ENCODE measurements at places on chromosomes 6 and 20.

DNA sequence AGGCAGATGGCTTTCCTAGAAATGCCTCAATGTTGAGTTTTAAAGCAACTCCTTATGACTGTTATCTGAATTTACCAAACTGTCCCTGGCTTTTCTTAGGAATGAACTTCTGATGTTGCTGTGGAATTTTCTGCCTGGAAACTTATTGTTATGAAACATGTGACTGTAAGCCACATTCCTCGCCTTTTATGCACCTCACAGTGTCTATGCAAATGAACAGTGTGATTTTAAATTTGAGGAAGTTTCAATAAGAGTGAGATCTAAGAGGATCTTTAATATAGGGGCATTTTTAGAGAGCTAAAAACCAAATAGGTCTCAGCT, 2.4 kb upstream of the CCR6 start:
- DNase-seq: no peak

DNA sequence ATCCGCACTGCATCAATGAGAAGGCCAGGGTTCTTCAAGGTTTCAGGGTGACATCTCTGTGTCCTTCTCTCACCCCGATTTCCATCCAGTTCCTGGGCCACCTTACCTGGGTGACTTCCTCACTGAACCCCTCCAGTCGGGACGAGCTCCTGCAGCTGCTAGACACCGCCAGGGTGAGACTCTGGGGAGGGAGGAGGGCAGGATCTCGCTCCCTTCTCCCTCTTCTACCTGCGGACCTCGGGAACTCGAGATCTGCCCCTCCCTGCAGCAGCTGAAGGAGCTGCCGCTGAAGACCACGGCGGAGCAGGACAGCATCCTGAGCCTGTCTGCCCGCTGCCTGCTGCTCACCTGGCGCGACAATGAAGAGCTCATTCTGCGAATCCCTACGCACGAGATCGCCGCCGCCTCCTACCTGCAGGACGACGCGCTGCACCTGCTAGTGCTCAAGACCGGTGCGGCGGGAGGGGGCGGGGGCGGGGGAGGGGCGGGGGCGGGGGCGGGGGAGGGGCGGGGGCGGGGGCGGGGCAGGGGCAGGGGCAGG, 7.5 kb downstream of the CCM2L start:
- no peak for DNase-seq

DNA sequence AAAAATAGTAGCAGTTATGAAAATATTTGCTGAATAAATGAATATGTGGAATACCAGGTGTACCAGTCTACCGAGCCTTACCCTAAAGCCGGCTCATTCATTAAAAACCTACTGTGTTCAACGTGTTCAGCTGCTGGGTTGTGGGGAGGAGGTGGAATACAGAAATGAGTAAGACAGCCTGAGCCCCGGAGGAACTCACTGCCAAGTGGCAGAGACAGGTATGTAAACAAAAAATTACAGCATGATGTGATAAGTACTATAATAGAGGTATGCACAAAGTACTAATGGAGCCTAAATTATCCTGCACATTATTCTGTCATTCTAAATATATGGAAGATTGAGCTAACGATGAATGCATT, 6.8 kb upstream of the ADTRP start:
- DNase-seq: no peak

DNA sequence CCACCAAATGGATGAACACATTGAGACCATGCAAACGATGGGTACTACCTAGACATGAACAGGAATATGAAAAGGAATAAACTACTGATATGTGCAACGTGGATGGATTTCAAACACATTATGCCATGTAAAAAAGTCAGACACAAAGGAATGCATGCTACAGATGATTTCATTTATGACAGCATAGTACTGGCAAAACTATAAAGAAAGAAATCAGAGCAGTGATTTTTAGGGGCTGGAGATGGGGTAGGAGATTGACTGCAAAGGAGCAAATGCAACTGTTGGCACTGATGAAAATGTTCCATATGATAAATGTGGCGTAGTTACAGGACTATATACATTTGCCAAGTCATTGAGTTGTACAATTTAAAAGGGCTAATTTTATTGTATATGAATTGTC, 13.4 kb upstream of the COL12A1 start:
- DNase-seq: peak; percentile 45

DNA sequence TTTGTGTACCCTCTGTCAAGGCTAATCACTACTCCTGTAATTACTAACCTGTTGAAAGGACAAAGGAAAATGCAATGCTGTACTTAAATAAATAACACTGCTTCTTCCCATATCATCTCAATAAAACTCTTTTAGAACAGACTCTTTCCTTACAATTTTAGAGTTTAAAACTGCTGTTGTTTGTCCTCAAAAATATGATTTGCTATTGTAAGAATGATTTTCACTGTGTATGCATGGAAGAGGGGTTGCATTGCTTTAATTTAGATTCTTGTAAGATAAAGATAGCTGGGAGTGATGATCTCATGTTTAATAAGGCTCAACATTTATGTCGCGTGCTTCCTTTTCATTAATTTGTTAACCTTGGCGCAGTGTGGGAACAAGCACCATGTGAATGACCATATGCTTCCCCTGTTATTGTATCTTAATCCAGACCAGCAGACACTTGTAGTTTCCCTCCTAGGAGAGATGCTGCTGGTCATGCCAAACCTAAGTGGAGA, 89.8 kb upstream of the ATXN1 start:
- DNase-seq: no peak

DNA sequence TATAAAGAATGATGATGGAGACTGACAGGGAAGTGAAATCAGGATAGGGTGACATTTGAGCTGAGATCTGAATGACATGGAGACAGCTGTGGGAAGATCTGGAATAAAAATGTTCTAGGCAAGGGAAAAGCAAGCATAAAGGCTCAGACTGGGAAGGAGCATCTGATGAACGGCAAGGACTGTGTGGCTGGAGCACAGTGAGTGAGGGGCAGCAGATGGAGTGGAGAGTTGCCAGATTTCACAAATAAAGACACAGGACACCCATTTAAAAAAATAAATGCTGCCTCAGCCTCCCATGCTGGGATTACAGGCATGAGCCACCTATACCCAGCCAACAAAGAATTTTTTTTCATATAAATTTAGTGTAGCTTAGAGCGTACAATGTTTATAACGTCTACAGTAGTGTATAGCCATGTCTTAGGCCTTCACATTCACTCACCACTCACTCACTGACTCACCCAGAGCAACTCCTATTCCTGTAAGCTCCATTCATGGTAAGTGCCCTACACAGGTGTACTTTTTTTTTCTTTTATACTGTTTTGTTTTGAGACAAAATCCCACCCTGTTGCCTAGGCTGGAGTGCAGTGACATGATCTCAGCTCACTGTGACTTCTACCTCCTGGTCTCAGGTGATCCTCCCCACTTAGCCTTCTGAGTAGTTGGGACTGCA, 2.4 kb upstream of the ZBTB24 start:
- DNase-seq: no peak

DNA sequence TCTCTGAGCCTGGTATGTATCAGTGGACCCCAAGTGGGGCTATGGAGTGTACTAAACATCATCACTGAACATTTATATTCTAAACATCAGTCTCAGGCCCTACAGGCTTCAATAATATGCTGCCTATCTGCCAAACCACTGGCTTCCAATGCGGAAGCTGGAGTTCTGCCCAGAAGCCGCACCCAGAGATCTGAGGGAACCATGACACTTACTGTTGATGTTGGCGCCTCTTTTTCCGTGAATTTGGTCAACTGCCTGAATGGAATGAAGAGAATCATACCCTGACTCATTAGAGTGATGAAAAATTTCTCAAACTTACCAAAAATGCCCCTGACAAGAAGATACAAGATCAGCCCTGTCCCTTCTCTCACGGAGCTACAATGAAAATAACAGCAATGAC, 66.2 kb downstream of the SLC22A23 start:
- DNase-seq: peak; percentile 99

GRCh38 chr20:8601542-8601912, 467.4 kb upstream of the PLCB4 start:
- DNase-seq: no peak

DNA sequence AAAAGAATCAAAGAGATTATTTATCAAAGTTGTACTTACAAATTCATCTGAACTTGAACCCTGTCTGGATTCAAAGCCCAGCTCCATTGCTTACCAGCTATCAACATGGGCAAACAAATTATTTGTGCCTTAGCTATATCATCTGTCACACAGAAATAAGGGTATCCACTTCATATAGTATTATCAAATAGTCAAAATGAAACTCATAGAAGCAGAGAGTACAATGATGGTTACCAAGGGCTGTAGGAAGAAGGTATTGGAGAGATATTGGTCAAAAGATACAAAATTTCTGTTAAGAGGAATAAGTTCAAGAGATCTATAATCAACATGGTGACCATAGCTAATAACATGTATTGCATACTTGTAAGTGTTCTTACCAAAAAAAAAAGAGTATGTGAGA, 87.8 kb upstream of the CCDC28A start:
- no peak for DNase-seq

GRCh38 chr6:119671105-119671504, 321.5 kb upstream of the MAN1A1 start:
- no peak for DNase-seq

- DNase-seq: no peak
These were observed 236.1 kb downstream of the PACRG start for GRCh38 chr6:162963861-162964260.

DNA sequence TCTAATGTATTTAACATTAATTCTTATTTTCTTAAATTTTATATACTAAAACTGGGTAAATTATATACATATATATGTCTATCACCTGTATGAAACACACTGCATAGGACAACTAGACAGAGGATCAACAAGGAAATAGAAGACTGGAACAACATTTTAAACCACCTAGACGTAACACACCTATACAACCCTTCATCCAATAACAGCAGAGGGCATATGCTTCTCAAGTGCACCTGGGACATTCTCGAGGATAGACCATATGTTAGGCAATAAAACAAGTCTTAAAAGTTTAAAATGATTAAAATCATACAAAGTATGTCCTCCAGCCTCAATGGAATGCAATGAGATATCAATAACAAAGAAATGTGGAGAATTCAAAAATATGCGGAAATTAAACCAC, 45.2 kb downstream of the RPP40 start:
- DNase-seq: no peak

DNA sequence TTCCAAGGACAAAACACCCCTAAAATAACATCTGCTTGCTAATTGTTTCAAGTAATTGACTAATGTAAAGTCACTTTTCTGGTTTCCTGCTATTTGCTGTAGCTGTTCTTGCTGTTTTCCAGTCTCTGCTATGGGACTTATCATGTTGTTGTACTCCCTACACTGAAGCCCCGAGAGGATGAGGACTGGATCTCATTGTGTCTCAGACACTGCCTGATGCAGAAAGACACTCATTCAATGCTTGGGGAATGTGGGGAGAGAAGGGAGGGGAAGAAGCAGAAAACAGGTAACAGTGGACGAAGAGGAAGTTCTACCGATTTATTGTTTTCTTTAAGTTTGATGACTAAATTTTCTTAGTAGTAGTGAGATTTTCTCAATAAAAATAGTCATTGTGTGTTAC, 79.8 kb downstream of the DOK5 start:
- no peak for DNase-seq

- DNase-seq: peak; percentile 52
These were observed 28.3 kb downstream of the ZNF292 start for GRCh38 chr6:87183687-87184086.

- DNase-seq: no peak
These were observed 537.5 kb downstream of the QKI start for GRCh38 chr6:163952005-163952404.

DNA sequence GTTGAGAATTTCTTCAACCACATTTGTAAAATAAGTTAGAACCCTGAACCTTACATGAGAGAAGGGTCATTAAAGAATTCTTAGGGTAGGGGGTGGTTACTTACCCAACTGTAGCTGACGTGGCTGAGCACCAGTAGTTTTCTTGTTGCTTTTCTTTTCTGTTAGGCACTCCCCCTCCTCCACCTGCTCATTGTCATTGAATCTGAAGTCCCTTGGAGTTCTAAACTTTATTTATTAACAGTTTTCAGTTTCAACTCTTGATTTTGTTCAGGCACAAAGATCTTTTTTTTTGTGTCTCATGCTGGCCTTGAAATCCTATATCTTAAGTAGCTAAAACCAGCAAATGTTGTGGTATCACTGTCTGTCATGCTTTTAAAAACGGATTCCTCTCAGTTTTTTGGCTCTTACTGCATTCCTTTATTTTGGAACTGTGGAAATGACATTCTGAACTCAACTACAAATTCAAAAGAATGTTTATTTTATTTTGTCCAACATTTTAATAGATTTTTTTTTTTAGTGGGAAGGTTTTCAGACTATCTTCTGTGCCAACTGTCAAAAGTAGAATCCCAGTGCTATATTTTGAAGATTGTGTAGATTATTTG, 465.2 kb downstream of the PHF3 start:
- DNase-seq: no peak

- DNase-seq: no peak
These were observed 1.1 kb downstream of the AIG1 start for GRCh38 chr6:143061597-143062385.

- DNase-seq: no peak
These were observed 122.3 kb upstream of the AFDN start for GRCh38 chr6:167704396-167704901.

DNA sequence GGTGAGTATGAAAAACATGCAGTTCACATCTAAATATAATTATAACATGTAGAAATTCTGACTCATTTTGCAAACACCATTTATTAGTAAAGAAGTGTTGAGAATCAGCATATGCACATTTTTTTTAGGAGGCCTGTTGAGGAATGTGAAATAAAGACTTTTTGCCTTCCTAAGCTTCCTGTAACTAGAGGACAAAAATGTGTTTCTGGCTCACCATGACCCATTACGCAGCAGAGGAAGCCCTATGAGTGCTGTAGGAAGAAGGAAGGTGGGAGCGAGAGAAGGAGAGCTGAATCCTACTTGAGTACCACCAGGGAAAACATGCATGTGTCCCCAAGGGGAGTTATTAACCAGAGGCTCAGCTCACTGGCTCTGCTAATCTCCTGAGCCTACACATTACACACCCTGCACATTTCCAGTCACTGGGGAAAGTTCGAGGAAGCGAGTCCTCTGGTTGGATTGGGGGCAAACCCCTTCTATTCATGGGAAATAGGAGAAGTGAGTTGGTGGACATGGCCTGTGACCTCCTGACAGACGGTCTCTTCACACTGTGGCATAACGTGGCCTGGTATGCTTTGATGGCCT, 540.5 kb upstream of the JAG1 start:
- DNase-seq: peak; percentile 78

DNA sequence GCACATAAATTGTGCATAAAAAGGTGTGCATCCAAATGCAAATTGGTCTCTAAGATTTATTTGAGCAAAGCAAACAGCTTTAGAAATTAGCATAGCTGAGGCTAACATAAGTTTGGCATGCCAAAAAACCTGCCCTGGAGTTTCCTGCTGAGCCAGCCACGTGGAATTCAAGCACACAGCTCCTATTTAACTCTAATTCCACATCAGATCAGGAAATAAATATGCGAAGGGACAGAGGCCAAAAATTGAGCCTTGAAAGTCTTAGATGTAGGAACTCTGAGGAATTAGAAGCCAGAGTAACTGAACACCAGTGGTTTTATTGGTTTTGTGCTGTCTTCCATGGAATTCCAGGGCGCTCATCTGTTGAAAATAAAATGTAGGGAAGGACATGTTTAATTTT, 19.6 kb downstream of the SOBP start:
- peak; percentile 17 for DNase-seq

GRCh38 chr6:45619211-45619760, 241.6 kb upstream of the SUPT3H start:
- DNase-seq: peak; percentile 27

All from fibroblast of skin of back (primary cell).